ENCODE measurements at places on chromosomes 5 and 9. TPM values are rescaled to one million over a fixed set of nuclear protein-coding genes. Genes with fewer than 3 reads are reported as not detected.

GLRA1 gene
- polyA plus RNA-seq = not detected

CYSRT1 gene
- polyA plus RNA-seq = 3.4 TPM

RFESD gene
- 1.7 TPM for polyA plus RNA-seq

GFI1B gene
- polyA plus RNA-seq = not detected

PAEP gene
- polyA plus RNA-seq = not detected

GRM6 gene
- not detected for polyA plus RNA-seq

GABRG2 gene
- not detected for polyA plus RNA-seq

Measured in stomach (tissue), 19 donors.